ENCODE measurements at places on chromosomes 16 and 17. TPM values are rescaled to one million over a fixed set of nuclear protein-coding genes. Genes with fewer than 3 reads are reported as not detected.

DNA sequence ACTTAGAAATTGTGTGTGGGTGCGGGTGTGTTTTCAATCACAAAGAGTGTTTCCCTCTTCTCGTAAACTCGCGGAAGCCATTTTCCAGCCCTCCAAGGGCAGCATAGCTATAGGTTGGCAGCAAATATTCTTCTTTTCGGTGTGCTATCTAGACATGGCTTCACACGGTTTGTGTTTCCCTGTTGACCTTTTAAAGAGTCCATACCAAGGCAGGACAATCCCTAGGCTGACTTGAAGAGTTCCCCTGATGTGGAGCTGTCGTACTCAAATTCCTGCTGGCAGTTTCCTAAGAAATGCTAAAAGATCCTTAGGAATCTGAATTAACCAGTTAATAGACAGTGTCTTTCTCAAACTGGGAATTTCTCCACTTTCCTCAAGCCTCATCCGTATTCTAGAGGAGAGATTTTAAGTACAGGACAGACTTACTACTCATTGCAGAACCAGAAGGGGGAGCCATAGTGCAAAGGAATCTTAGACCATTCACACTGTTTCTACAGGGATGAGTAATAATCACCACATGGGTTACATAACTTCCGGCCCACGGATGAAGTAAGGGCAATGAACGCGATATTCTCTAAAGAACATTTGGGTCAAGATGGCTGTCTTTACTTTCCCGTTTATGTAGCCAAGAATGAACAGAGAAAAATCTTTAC is 288.6 kb upstream of the ELAC2 start:
- peak; percentile 82 for DNase-seq

GRCh38 chr16:67800338-67800926 is 5.9 kb downstream of the RANBP10 start:
- DNase-seq = no peak

- DNase-seq = no peak
Observed at GRCh38 chr16:6611535-6611934, 721.1 kb upstream of the RBFOX1 start.

- DNase-seq = no peak
Observed at GRCh38 chr16:50535506-50536257, 12.5 kb upstream of the NKD1 start.

- DNase-seq = peak; percentile 93
Observed at GRCh38 chr16:85799497-85800320, at the start of the genes COX4I1 and EMC8. Gene COX4I1, plus strand, starts transcription at chr16:85799695. Its CDS starts 1,511 bp downstream, at chr16:85801206. Gene EMC8, minus strand, starts transcription at chr16:85799544. Its CDS starts 249 bp downstream, at chr16:85799295.

- no peak for DNase-seq
Observed at GRCh38 chr17:4506892-4507291, 8.2 kb downstream of the SPNS2 start.

DNA sequence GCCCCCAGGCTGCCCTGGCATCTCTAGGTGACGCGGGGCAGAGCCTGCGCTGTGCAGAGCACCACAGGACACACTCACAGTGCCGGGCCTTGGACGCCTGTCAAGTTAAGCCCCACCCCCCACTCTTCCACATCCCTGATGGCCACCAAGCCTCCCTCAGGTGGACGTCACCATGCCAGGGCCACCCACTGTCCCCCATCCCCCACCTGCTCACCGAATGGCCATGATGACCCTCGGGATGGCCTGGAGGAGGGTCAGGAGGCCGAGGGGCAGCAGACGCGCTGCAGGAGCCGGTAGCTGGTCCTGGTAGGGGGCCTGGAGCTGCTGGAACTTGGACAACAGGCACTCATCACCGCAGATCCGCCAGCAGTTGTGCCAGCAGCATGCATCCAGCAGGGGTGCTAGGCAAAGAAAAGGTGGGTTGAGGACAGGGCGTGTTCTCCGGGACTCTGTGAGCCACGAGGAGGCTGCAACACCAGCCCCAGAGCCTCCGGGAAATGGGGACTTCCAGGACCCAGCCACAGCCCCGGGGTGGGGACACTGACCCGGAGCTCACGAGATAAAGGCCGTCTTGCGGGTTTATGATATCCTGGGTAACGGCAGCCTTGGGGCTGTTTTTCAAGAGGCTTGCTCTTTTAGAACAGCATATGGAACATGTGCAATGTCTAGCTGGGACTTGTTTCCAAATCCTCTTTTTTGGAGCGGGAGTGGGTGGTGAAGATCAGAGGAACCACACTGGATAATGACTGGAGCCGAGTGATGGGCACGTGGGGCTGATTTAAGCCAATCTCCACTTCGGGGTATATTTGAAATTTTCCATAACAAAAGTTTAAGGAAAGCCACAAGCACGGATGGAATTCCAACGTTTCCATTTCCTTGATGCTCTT is 11.4 kb downstream of the C16orf95 start:
- no peak for DNase-seq

GRCh38 chr16:56921571-56921970 is 10.4 kb upstream of the HERPUD1 start:
- no peak for DNase-seq

- DNase-seq = peak; percentile 73
Observed at GRCh38 chr17:36482611-36483504, 3.6 kb upstream of the ZNHIT3 start.

GRCh38 chr16:57977418-57978069 is 6.6 kb upstream of the CNGB1 start:
- DNase-seq = no peak

GRCh38 chr16:68802190-68802589 is 41.1 kb upstream of the TANGO6 start:
- DNase-seq = peak; percentile 96

GRCh38 chr17:72545766-72546165 is 424.9 kb downstream of the SOX9 start:
- no peak for DNase-seq

- no peak for DNase-seq
Observed at GRCh38 chr17:48561884-48562810, 16.0 kb downstream of the HOXB4 start.

- DNase-seq = no peak
Observed at GRCh38 chr17:4189280-4189679, 46.3 kb downstream of the CYB5D2 start.

GRCh38 chr17:76934561-76935320 is 66.5 kb downstream of the MGAT5B start:
- DNase-seq = no peak

- DNase-seq = peak; percentile 4
Observed at GRCh38 chr16:23642246-23642774, 1.0 kb downstream of the DCTN5 start.

- peak; percentile 62 for DNase-seq
Observed at GRCh38 chr17:4980644-4981216, 6.7 kb downstream of the CAMTA2 start.

DNA sequence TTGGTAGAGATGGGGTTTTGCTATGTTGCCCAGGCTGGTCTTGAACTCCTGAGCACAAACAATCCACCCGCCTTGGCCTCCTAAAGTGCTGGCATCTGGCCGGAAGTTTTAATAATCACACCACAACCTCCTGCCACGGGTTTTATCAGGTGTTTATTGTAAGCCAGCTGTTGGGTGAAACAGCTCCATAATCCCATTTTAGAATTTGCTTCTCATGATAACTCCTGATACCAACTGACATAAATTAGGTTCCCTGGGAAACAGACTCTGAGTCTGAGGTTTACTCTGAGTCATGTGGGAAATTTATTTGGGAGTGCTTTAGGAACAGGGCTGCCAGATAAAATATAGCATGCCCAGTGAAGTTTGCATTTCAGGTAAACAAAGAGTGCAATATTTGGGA is 122.6 kb upstream of the MED13 start:
- peak; percentile 50 for DNase-seq

- DNase-seq = no peak
Observed at GRCh38 chr17:80890196-80890920, 101.3 kb upstream of the CHMP6 start.

DNA sequence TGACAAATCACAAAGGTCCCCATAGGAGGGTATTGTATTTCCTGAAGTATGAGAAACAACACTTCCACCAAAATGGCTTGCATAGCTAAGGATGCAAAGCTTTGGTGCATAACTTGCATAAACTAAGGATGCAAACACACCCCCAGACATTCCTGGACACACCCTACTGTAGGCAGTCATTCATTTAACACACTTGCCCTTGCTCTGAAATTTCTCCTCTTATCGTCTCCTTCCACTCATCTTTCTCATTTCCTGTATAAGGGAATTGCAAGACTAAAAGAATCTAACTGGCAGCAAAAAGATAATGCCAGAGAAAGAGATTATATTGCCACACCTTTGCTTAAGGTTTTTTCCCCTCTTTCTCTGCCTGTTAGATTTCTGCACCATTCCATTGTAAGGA is 28.3 kb downstream of the CHD9 start:
- DNase-seq = peak; percentile 46

DNA sequence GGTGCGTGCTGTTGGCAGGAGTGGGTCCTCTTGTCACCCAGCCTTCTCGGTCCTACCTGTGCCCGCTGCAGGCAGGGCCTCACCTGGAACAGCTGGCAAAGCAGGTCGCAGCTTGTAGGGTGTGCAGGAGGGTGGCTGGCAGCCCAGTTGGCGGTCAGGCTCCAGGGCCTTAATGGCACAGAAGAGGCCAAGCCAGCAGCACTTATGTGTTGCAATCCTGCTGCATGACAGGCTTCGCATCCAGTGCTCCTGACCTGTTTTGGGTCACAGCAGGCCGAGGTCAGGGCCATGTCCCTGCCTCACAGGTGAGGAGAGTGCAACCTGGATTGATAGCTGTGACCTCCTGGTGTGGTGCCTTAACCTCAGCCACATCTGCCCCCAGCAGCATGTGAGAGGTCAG is 31.9 kb downstream of the ZC3H18 start:
- DNase-seq = no peak

- no peak for DNase-seq
Observed at GRCh38 chr16:88087517-88087877, 136.3 kb downstream of the BANP start.

- no peak for DNase-seq
Observed at GRCh38 chr16:17497648-17498047, 26.9 kb upstream of the XYLT1 start.

- DNase-seq = no peak
Observed at GRCh38 chr16:58535100-58535499, 19.8 kb downstream of the SETD6 start.

DNA sequence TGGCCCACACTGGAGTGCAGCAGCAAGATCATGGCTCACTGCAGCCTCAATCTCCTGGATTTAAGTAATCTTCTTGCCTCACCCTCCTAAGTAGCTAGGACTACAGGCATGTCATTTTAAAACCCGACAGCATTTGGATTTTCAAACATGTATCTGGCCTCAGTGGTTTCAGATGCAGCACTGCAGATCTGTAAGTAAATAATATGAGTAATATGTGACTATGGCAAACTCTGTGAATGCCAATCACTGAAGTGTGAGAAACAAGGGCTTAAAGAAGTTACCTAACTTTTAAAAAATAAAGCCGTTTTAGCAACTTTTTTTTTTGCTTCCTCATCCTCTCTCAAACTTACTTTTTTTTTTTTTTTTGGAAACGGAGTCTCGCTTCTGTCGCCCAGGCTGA is 11.9 kb downstream of the CEP20 start:
- no peak for DNase-seq

- DNase-seq = no peak
Observed at GRCh38 chr17:58606934-58607333, 84.9 kb downstream of the TEX14 start.

DNA sequence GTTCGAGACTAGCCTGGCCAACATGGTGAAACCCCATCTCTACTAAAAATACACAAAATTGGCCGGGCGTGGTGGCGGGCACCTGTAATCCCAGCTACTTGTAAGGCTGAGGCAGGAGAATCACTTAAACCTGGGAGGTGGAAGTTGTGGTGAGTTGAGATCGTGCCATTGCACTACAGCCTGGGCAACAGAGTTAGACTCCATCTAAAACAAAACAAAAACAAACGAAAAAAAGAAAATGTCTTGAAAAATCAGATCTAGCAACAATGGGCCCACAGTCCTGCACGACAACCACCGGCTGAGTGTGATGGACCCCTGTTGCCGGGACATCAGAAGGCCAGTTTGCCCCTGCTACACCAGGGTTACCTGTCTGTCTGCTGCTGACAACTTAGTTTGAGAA is 3.9 kb upstream of the RMI2 start:
- DNase-seq = no peak

DNA sequence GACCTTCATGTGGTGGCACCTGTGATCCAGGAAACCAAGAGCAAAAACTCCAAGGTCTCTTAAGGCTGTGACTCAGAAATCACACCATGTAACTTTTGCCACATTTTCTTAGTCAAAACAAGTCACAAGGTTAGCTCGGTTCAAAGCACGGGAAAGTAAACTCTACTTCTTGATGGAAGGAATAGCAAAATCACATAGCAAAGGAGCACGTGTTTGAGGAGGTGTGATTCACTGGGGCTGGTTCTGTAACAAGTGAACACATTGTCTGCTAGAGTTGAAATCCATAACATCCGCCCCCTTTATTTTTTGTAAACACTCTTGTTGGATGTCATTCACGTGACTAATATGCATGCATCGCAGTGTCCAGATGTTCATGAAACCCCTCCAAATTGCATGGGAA is 415.0 kb upstream of the MAF start:
- no peak for DNase-seq

DNA sequence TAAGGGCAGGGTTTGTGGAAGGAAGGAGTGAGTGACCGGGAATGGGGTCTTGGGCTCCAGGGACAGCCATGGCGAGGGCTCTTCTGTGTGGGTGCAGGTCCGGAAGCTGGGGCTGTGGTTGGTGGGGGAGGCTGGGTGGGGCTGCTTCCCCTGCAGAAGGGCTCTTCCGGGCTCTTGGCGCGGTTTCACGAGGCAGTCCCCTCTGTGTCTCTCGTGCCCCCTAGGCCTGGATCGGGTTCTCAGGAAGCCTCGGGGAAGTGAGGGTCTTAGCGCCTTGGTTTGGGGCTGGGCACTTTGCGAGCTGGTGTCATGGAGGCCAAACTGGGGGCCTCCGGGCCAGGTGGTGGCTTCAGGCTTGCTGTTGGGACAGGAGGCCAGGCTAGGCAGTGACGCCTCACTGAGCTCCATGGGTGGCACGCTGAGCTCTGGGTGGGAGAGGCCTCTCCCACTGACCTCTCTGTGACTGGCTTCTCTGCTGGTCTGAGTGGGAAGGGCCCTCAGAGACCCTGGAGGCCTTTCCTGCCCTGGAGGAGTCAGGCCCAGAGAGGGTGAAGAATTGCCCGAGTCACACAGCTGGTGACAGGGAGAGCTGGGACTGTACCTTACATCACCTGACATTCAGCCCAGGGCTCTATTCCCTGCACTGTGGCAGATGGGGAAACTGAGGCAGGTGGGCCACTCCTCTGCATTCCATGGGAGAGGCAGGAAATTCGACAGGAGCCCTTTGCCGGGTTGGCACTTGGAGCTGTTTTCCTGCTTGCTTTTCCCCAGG is 8.2 kb downstream of the ADCY7 start:
- no peak for DNase-seq

GRCh38 chr17:3961564-3962047 is 2.6 kb downstream of the ATP2A3 start:
- DNase-seq = no peak

The ITGAX gene
- total RNA-seq = not detected

The SLFN12 gene
- total RNA-seq = 58.1 TPM

The SLC16A11 gene
- 2.4 TPM for total RNA-seq

The KRT24 gene
- total RNA-seq = not detected

The CDH1 gene
- not detected for total RNA-seq

The NOG gene
- not detected for total RNA-seq

The CCL14 gene
- total RNA-seq = not detected

The STAT3 gene
- total RNA-seq = 103 TPM

The TEKT5 gene
- not detected for total RNA-seq

The PNPO gene
- 198 TPM for total RNA-seq

The ITGB4 gene
- 0.09 TPM for total RNA-seq

The KRTAP4-1 gene
- total RNA-seq = not detected

The NPIPB8 gene
- 0.09 TPM for total RNA-seq
